Fibroblast of the aortic adventitia (primary cell): ENCODE measurements at places on chromosomes 7 and 10. TPM values are rescaled to one million over a fixed set of nuclear protein-coding genes. Genes with fewer than 3 reads are reported as not detected.

Gene RBP3
- not detected in 2 replicates for total RNA-seq

Gene SEMA3D
- 27.1 and 51.2 TPM in 2 replicates for total RNA-seq

Gene LMBR1
- total RNA-seq: 45.3 and 63.2 TPM in 2 replicates

Gene PKD2L1
- total RNA-seq: not detected in 2 replicates

Gene AGR2
- total RNA-seq: 0.25 TPM in 1 of 2 replicates, not detected in the other

Gene HGF
- 35.1 and 194 TPM in 2 replicates for total RNA-seq
